ENCODE measurements at places on chromosomes 3 and 15.

- DNase-seq = no peak
Measured at GRCh38 chr15:92648190-92648875, 7.2 kb downstream of the FAM174B start.

DNA sequence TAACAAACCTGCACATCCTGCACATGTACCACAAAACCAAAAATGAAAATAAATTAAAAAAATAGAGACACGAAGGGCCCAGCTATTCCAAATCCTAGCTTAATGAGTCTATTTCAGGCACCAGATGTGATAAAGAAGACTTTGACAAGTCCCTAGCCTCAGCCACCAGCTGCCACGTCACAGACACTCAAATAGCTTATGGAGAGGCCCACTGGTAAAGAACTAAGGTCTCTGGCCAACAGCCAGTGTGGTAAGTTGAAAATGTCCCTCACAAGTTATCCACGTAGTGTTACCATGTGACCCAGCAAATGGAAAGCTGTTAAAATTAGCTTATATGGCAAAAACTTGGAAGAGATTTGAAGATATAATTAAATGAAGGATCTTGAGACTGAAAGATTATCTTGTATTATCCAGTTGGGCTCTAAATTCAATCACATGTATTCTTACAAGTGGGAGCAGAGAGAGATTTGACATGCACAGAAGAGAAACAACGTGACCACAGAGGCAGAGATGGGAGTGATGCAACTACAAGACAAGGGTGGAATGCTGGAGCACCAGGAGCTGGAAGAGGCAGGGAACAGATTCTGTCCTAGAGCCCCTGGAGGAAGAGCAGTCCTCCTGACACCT lies 10.9 kb downstream of the ACSBG1 start:
- DNase-seq = no peak

DNA sequence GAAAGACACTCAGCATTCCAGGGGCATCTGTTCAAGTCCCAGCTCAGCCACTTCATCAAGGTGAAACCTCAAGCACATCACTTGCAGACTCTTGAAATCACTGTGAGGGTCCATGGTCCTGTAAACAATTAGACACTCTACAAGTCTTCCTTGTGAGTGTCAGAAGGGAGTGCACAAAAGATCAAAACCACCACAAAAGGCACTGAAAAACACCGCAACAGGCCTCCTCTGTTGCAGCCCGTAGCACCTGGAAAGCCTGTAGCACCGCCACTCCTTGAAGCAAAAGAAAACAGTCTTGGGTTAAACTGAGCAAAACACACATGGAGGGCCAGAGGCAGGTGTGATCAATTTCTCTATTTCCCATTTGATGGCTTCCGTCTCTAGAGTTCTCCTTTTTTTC lies 63.8 kb upstream of the SNRK start:
- no peak for DNase-seq

GRCh38 chr3:17945799-17946399 lies 203.5 kb upstream of the TBC1D5 start:
- peak; percentile 23 for DNase-seq

DNA sequence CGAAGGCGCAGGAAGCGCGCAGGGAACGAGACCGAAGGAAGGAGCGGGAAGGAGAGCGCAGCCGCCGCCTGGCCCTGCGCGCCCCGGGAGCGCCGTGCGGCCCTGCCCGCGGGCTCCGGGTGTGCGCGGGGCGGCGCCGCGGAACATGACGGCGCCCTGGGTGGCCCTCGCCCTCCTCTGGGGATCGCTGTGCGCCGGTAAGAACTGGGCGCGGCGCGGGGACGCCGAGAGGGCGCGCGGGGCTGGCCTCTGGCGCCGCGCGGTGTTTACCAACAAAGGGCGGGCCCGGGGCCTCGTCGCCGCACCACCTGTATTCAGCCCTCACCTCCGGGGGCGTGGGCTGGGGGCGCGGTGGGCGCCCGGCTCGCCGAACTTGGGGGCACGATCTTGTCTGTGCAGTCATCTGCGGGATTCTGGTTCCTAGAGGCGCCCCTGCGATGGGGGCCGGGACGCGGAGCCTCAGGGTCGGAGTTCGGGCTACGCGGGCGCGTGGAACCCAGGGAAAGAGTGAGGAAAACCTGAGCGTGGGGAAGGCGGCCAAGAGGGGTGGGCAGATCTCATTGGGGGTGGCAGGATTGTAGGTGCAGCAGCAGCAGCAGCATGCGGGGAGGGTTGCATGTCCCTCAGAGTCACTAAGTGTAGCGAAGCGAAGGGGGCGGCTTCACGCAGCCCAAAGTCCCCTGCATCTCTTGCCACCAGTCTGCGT lies 641 bp downstream of the ACVR2B start:
- DNase-seq = peak; percentile 29

- peak; percentile 94 for DNase-seq
Measured at GRCh38 chr15:49624056-49624455, 3.2 kb downstream of the DTWD1 start.

DNA sequence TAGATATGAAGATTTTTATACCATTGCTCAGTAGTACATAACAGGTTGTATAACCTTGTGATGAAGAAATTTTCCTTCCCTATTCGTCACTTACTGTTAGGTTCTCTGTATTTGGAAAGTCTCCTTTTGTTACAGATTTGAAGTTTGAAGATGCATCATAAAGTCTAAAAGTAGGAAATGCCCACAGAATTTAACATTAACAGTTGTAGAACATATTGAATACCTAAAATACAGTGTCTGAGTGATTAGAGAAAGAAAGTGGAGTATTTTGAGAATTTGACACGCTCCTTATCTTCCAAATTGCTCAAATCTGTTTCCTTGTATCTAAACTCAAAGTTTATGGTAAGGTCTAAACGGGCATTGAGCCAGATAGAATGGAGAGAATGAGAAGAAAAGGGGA lies 111.3 kb downstream of the MBNL1 start:
- no peak for DNase-seq

DNA sequence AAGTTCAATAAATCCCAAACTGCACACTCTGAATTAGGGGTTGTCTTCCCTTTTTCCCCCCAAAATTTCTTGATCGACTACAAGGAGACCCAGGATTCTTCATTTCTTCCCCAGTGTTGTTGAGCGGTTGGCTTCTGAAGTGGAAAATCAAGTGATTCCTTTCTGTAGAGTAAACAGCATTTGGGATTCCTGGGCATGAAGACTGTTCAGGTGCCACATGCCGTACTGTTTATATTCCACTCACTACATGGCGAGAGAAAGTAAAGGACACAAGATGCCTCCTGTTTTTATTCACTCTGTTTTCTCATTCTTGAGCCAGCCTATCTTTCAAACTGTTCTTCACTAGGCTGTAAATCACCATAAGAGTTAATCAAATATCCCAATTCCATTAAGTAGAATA lies 12.6 kb downstream of the FSTL1 start:
- DNase-seq = no peak

DNA sequence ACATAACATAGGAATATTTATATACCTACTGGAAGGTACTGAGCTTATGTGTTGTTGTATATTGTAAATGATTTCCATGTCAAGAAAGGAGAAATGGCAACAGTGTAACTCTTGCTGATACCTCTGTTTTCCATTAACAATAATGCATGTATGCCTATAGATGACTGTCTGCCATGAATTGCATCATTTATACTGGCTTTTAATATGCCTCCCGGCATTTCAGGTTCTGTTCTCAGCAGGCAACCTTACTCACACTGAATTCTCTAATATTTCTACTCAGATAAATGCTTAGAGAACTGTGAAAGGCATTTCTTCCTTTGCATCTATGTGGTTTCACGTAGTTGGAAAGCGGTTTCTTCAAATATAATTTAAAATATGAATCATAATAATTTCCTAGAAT lies 41.8 kb downstream of the LEKR1 start:
- no peak for DNase-seq

- peak; percentile 35 for DNase-seq
Measured at GRCh38 chr3:185460719-185461350, 38.0 kb downstream of the TMEM41A start.

GRCh38 chr3:195701042-195701915 lies 19.5 kb upstream of the MUC20 start:
- no peak for DNase-seq

GRCh38 chr15:82999905-83000671 lies 11.4 kb downstream of the C15orf40 start:
- peak; percentile 60 for DNase-seq

GRCh38 chr3:160376681-160377080 lies 22.3 kb downstream of the IFT80 start:
- no peak for DNase-seq

DNA sequence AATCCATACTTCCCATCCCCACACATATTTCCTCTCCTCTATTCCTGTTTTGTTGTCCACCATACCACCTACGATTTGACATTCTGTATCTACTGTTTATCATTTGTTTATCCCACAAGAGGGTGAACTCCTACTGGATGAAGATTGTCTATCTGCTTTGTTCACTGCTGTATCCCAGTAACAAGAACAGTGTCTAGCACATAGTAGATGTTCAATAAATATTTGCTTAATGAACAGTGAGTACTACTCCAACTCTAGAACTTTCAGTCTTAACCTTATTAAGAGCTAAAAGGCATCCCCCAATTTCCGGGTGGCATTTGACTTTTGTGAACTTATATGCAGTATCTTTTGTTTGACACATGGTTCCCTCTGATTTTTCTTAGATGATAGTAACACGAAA lies 1.3 kb downstream of the PYGO1 start:
- DNase-seq = peak; percentile 13

DNA sequence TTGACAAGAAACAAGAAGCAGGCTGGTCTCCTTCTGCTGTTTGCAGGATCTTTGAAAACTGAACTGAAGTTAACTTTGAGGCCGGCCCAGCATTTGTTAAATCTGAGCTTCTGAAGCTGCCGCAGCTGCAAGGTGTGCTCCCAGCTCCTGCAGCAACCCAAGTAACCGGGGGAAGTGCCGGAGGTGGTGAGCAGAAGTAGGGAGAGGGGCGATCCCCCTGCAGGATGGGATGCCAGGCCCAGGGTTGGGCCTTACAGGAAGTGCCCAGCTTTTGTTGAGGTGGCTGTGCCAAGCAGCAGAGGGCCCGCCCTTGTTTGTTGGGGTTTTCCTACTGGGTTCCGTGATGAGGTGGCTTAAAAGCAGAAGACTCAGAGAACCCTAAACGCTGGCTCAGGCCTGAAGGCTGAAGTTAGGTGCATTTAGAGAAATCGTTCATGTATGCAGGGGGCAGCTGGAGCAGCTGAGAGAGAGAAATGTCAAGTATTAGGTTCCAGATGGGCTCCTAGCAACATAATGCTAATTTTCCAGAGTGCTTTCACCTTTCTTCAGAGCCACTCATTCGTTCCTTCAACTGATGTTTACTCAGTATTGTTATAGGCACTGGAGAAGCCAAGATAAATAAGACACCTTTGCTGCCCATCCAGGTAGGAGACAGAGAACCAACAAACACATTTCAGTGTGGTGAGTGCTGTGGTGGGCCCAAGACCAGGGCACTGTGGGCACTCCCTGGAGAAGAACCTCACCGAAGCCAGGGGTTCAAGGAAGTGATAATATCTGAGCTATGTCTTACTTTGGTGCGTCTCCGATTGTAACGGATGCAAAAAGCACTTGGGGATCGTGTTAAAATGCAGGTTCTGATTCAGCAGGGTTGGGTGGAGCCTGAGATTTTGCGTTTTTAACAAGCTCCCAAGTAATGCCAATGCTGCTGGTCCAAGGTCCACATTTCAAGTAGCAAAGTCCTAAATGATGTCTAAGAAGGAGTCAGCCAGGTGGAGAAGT lies 42.2 kb upstream of the PLCL2 start:
- DNase-seq = no peak

- no peak for DNase-seq
Measured at GRCh38 chr3:128438488-128439072, 28.1 kb downstream of the DNAJB8 start.

DNA sequence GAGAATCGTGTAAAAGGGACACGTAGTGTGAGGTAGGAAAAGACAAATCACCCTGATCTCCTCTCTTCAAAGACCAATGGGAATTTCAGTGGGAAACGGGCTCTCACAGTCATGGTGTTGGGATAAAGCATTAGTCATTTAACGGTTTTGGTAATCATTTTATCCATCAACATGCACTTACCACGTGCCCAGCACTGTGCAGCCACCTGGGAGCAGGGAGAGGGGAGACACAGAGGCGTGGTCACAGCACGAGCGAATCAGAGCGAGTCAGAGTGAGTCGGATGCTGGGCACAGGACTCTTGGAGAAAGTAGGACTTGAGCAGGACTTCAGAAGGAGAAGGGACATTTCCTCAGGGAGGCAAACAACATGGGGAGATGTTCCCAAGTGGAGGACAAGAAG lies 130.8 kb downstream of the MINAR1 start:
- no peak for DNase-seq

DNA sequence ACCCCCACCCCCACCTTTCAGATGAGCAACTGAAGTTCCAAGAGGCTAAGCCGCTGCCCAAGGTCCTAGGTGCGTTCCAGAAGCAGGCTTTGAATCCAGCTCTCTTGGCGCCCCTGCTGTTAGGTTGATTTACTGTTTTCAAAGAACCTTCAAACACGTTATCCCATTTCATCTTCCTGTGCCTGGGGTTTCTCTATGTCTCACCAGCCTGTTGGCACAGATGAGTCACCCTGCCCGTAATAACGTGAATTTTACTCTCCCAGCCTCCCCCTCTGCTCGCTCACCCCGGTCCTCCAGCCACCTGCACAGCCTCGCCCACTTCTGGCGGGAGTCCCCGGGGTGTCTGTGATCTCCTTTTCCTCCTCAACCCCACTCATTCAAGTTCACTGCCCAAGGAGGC lies 13.0 kb upstream of the TSEN2 start:
- no peak for DNase-seq

- DNase-seq = no peak
Measured at GRCh38 chr15:101110681-101111569, 140.9 kb downstream of the CHSY1 start.

GRCh38 chr3:61847784-61848462 lies 286.6 kb downstream of the PTPRG start:
- peak; percentile 85 for DNase-seq

GRCh38 chr15:57148262-57148661 lies 228.0 kb upstream of the CGNL1 start:
- no peak for DNase-seq

DNA sequence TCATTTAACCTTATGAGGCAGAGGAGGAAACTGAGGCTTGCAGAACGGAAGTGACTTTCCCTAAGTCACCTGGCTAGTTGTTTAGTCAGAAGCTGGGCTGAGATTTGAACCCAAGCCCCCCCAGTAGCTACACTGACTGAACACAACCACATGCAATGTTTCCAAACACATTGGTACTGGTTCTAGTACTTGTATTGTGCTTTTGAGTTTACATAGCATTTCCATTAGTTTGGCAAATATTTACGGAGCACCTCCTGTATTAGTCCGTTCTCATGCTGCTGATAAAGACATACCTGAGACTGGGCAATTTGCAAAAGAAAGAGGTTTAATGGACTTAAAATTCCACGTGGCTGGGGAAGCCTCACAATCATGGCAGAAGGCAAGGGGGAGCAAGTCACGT lies 56.3 kb upstream of the ITGA11 start:
- DNase-seq = no peak
